LoVo (cell line): ENCODE measurements at places on chromosomes 12 and 14.
A peak's percentile ranks its signal among the peaks of the same experiment; 100 is the strongest.

DNA sequence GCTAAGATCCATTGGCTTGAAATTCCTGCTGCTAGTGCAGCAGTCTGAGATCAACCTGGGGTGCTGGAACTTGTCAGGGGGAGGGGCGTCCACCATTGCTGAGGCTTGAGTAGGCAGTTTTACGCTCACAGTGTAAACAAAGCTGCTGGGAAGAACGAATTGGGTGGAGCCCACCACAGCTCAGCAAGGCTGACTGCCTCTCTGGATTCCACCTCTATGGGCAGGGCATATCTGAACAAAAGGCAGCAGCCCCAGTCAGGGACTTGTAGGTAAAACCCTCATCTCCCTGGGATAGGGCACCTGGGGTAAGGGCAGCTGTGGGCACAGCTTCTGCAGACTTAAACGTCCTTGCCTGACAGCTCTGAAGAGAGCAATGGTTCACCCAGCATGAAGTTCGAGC lies 191.7 kb downstream of the ALG10B start:
- no peak for DNase-seq

GRCh38 chr12:67151886-67152285 lies 117.3 kb upstream of the CAND1 start:
- DNase-seq: no peak

DNA sequence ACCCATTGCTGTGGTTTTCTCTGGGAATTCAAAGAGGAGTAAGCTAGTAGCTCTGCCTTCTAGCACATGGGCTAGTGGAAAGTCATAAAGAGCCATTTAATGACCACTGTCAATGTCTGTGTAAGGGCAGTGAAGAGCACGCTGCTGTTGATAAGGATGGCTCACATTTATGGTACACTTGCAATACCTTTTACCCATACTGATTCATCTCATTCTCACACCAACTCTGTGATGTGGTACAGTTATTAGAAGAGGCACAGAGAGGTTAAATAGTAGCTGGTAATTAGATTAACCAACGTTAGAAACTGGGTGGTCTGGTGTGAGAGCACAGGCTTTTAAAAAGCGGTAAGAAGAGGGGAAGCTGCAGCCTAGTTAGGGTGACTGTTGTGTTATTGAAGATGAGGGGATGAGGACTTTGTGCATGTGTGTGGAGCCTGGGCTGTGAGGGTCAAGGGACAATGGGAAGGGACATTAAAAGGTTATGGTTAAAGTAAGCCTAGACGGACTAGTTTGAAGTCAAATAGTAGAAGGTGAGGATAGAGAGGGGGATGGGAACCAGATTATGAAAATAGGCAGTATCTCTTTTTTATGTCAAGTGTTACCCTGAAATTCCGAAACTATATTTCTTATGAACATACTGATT lies 25.2 kb downstream of the RASSF3 start:
- no peak for DNase-seq

DNA sequence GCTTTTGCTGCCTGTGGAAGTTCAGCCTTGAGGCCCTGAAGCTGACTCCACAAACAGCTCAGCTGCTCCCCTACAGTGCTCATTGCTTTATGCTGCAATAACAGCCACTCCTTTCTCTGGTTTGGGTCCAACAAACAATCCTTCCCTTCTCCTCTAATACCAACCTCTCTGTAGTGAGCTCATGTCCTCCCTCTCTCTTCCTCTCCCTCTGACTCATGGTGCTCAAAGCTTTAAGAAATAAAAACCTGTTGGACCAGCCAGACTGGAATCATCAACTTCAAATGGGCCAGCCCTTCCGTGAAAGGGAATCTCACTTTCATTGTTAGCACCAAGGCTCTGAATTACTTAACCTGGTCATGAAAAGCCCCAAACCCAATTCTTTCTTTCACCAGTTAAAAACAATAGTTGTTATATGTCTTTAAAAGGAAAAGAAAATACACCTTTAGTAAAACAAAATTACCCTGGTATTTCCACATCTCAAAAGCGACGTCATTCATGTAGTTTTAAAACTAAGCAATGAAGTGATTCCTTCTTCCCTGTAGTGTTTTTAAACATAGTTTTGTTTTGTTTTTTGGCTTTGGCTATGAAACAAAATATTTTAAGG lies 126.4 kb downstream of the DUSP6 start:
- peak; percentile 93 for DNase-seq
